ENCODE measurements at places on chromosomes 13 and 19. TPM values are rescaled to one million over a fixed set of nuclear protein-coding genes. Genes with fewer than 3 reads are reported as not detected.

The CYP2A7 gene
- not detected for total RNA-seq

The KIR3DL1 gene
- not detected for total RNA-seq

The LMTK3 gene
- 15.6 TPM for total RNA-seq

The FAM216B gene
- total RNA-seq: not detected

The PDCD5 gene
- total RNA-seq: 30.0 TPM

The IRF2BP1 gene
- 21.6 TPM for total RNA-seq

The LIG1 gene
- 70.7 TPM for total RNA-seq

The IFNL1 gene
- not detected for total RNA-seq

The RASAL3 gene
- 92.8 TPM for total RNA-seq

The ZNF607 gene
- total RNA-seq: 2.2 TPM

The PDE4A gene
- 2.1 TPM for total RNA-seq

The GJB2 gene
- 0.19 TPM for total RNA-seq

The ZNF528 gene
- 16.3 TPM for total RNA-seq

The SYCN gene
- total RNA-seq: not detected

The IRGC gene
- total RNA-seq: not detected

The TNFRSF19 gene
- total RNA-seq: not detected

The KISS1R gene
- 1.5 TPM for total RNA-seq

The KLF1 gene
- not detected for total RNA-seq

The DKKL1 gene
- not detected for total RNA-seq

The CGB1 gene
- not detected for total RNA-seq

The UNC13A gene
- 0.14 TPM for total RNA-seq

The OR4F17 gene
- total RNA-seq: not detected

The SOHLH2 gene
- not detected for total RNA-seq

The ANKLE1 gene
- total RNA-seq: 1.9 TPM

The CD209 gene
- not detected for total RNA-seq

The PSG6 gene
- not detected for total RNA-seq

All from CD4-positive, alpha-beta T cell (primary cell).